ENCODE measurements at places on chromosomes 5 and 9.

GRCh38 chr5:74336297-74336696 lies 304.2 kb downstream of the ENC1 start:
- no peak for DNase-seq

DNA sequence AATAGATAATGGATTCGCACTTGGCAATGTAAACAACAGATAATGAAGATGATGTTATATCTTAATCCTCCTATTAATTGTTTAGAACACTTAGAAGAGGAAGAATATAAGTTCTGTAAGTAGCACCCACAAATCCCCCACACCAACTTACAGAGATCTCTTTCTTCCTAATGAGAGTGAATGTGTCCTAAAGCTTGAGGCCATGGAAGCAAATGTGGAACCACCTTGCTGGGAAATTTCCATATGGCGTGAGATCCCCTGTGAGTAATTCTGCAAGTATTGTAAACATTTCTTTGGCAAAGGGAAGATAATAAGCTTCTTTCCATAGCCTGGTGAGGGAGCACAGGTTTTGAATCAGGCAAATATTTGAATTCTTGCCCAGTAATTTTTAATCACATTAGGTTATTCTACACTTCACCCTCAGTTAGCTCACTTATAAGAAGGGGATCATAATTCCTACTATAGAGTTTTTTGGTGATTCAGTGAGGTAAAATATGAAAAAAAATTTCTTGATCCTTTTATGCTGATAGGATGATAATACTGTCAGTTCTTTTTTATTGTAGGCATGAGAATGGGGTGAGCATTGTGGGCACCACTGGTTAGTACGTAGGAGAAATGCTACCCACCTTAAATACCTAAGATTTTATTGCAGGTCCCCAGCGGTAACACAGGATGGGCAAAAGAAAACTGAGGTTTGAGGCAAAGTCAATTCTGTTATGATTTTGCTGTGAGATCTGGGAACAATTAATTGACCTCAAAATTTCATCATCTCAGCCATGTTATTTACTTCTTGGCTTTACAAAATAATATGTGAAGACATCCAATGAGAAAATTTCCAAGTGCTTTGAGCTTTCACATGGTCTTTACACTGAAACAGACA lies 574.8 kb downstream of the PSAT1 start:
- no peak for DNase-seq

- DNase-seq, result no peak
Observed at GRCh38 chr9:109206670-109207069, 39.6 kb upstream of the FRRS1L start.

DNA sequence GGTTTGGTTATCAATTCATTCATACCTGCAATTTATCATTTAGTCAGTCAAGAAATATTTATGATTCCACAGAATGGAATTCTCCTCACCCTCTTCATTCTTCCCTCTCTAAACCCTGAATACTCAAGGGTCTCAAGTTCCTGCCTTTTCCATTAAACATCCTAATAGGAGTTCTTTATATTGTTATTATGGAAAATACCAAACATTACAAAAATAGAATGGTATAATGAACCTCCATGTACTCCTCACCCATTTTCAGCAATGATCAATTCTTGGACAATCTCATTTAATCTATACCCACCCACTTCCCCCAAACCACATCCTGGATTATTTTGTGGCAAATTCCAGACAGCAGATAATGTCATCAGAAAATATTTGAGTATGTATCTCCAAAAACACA lies 74.5 kb downstream of the ADAMTS12 start:
- DNase-seq, result no peak

GRCh38 chr9:79542735-79543620 lies 28.8 kb upstream of the TLE4 start:
- DNase-seq, result no peak

DNA sequence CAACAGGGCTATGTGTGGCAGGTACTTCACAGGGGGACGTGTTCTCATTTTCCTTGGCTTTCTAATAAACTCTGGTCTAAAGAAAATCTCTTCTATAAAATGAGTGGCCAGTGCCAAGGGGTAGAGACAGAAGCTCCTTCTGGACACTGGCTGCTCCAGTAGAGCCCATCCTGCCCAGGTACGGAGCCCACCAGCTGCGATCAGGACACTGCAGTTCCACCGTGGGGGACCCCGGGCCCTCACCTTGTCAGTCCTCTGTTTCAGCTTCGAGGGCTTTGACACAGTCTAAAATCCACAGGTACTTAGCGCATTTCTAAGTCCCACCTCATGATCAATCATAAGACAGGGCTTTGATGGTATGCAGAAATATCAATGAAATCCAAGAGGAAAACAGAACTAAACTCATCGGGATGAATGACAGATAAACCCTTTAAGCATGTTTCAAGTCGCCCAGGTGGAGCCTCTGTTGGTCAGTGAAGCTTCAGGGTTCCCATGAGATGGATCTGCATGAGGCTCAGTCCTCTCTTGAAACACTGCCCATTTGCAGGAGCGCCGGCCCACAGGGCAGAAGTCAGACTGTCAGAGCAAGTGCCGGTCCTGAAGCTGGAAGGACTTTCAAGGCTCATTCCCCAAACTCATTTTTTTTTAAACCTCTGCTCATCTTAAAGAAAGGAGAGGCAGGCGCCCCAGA lies 20.3 kb upstream of the TERT start:
- no peak for DNase-seq

GRCh38 chr5:43256261-43256966 lies 56.8 kb downstream of the HMGCS1 start:
- DNase-seq, result no peak

- no peak for DNase-seq
Observed at GRCh38 chr5:86118542-86118941, 499.2 kb upstream of the COX7C start.

- DNase-seq, result no peak
Observed at GRCh38 chr9:125238915-125239446, 2.2 kb downstream of the HSPA5 start.

DNA sequence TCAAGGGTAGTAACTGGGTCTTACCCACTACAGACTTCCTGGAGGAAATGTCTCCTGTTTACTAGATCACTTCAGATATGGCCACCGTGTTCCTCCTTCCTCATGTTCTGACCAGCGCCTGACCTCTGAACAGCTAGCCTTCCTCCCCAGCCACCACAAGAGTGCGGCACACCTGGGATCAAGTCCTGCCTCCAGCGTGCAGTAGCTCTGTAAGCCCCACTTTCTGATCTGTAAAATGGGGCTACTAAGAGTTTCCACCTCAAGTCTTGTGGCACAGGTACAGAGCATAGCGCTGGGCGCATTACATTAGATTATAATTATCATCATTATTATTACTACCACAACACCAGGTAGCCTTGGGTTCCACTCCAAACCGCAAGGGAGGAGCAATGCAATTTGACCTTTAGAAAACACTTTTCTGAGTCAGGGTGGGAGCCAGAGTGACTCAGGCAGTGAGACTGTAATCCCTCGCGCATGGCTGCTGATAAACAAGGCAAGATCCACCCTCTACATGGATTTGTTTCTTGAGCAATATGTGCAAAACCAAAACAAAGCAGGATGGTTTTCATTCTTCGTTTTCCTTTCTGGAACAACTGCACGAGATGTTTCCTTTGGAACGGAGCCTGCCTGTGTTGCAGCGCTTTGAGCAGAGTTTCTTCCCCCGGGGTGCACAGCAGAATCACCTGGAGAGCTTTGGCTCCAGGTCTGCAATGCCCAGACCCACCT lies 65.0 kb upstream of the ANGPTL2 start:
- no peak for DNase-seq

DNA sequence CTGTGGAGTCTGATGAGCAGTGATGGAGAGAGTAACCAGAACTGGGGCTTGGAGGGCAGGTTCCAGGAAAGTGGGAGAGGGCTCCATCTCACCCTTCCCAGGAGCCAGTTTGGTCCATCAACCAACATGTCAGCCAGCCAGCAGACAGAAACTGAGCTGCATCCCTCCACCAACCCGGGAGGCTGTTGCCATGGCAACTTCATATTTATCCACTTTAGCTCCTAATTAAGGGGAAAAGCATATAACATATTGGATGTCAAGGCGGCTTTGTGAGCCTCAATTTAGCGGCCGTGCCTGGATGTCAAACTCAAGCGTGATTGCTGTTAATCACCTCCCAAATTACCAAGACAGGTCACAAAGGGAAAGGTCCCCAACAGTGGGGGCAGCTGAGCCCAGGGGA lies 81.5 kb upstream of the ARAP3 start:
- no peak for DNase-seq

Measured in inflammatory macrophage (primary cell).